Activated CD4-positive, CD25-positive, alpha-beta regulatory T cell treated with anti-CD3 and anti-CD28 coated beads, Interleukin-2, amount 50 U/mL, for 24 hours (primary cell): ENCODE measurements at places on chromosomes 2 and 18.

- no peak for ATAC-seq
These were observed 1.3 kb upstream of the USP34 start for GRCh38 chr2:61471905-61472805.

GRCh38 chr2:12008425-12009061 lies 262.1 kb downstream of the LPIN1 start:
- no peak for ATAC-seq

DNA sequence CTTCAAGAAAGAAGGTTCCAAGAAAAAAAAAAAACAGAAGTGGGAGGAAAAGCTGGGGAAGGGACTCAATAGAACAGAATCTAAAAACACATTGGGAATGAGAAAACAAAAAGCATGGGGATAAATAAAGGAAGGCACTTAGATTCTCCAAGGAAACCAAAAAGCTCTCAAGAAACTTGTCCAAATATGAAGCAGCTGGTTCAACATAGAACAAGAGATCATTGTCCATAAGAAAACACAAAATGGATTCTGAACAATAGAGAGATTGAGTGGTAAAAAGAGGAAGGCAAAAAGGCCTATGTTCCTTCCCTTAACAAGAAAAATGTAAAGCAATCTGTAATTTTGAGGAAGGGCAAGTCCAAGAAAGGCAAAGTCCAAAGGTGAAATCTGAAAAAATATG lies 32.9 kb upstream of the ALK start:
- no peak for ATAC-seq

- no peak for ATAC-seq
These were observed 63.0 kb upstream of the TWIST2 start for GRCh38 chr2:238784671-238785527.

GRCh38 chr2:149446748-149447147 lies 116.4 kb downstream of the LYPD6 start:
- ATAC-seq, result no peak

DNA sequence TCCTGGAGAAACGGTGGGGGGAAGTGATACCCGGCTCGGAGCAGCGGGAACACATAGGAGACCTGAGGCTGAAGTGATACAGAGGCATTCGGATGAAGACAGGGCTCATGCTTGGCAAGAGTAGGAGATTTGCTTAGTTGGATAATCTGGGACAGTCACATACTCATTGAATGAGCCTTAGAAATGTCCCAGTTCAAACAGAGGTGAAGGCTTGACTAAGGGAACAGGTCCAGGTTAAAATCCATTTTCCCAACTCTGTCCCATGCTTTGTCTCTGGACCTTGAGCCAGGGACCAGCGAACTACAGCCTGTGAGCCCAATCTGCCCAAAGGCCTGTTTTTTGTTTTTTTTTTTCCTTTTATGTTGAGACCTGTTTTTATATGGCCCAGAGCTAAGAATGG lies 1.3 kb downstream of the UGT1A6 start:
- ATAC-seq, result no peak

- no peak for ATAC-seq
These were observed 891 bp upstream of the NR4A2 start for GRCh38 chr2:156333274-156333950.

DNA sequence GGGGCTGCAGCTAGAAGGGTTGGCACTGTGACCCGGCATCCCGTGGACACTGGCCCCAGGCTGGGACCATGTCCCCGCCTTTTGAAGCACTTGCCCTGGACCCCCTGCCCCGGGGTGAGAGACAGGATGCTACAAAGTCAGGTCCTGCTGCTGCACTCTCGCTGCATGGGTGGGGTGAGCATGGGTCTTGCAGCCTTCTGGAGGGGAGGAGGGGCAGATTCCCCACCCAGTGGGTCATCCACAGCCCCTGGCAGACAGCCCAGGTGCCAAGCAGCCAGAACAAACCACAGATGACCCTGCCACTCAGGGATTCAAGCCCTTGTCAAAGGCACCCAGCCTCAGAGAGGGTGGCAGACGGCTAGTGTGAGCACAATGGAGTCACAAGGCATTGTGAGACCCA lies 5.7 kb upstream of the NMUR1 start:
- no peak for ATAC-seq

GRCh38 chr2:143205106-143205764 lies 76.0 kb downstream of the ARHGAP15 start:
- ATAC-seq, result peak; percentile 60

DNA sequence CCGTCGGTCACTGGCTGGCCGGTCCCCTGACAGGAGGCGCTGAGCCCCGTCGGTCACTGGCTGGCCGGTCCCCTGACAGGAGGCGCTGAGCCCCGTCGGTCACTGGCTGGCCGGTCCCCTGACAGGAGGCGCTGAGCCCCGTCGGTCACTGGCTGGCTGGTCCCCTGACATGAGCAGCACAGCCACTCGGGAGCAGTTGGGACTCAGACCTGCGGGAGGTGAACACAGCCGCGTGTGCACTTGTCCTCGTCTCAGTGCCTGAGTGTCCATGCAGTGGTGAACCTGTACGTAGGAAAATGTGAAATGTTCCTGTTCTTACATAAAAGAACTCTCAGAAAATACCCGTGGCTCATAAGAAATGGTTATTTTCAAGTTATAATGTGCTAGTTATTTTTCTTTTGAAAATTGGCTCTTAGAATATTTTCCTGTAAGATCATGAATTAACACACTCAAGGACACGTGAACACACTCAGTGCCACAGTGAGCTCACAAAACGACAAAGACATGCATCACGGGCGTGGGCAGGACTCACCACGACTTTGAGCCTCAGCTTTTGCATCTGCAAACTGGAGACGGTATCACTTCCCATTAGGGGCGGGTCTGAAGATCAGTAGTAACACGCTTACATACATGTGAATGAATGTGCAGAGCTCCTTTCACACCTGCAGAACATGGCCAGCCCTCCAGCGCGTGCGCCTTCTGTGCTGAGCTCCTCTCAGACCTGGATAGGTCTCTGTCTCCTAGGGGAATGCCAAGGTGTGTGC lies 21.1 kb upstream of the NFATC1 start:
- no peak for ATAC-seq
